ENCODE measurements at places on chromosomes 12 and 14.

DNA sequence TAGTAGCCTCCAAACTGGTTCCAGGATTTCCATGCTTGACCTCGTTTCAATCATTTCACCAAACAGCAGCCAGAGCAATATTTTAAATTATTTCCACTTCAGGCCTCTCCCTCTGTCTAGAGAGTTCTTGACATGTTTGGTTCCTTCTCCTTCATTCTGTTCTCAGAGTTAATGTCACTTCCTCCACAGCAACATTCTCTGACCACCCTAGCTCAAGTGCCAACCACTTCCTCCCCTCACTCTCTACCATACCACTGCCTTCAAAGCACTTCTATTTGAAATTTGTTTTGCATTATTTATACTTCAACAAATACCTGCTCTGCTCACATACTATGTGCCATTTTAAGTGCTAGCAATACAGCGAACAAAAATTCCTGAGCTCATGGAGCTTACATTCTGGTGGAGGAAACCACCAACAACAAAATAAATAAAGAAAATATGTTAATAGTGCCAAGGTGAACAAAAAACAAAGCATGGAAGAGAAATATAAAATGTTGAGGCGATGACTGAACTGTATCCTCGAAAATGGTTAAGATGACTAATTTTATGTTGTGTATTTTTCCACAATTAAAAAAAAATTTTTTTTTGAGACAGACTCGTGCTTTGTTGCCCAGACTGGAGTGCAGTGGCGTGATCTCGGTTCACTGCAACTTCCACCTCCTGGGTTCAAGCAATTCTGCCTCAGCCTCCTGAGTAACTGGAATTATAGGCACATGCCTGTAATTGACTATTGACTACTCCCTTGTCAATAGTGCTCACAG lies 17.3 kb downstream of the BAZ1A start:
- no peak for DNase-seq

- DNase-seq: no peak
These were observed 182.7 kb upstream of the EEA1 start for GRCh38 chr12:93111773-93112172.

DNA sequence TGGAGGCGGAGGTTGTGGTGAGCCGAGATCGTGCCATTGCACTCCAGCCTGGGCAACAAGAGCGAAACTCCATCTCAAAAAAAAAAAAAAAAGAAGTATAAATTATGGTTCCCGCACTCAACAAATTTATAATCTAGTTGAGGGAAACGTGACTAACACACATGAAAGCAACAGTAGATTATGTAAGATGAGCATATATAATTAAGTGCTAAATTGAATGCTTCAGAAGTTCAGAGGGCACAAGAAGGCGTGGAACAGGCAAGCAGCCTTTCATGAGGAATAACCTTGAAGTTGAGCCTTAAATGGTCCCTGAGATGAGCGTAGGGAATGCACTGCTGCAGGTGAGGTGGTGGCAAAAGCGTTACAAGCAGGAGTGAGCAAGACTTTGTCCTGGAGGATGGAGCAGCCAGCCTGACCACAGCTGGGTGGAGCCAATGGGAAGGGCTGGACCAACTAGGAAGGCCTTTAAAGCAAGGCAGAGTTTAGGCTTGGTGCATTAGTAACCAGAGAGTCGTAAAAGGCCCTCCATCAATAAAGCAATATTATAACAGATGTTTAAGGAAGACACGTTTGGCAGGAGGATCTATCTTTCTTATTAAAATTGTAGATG lies 30.6 kb upstream of the TUBA1A start:
- DNase-seq: peak; percentile 66

DNA sequence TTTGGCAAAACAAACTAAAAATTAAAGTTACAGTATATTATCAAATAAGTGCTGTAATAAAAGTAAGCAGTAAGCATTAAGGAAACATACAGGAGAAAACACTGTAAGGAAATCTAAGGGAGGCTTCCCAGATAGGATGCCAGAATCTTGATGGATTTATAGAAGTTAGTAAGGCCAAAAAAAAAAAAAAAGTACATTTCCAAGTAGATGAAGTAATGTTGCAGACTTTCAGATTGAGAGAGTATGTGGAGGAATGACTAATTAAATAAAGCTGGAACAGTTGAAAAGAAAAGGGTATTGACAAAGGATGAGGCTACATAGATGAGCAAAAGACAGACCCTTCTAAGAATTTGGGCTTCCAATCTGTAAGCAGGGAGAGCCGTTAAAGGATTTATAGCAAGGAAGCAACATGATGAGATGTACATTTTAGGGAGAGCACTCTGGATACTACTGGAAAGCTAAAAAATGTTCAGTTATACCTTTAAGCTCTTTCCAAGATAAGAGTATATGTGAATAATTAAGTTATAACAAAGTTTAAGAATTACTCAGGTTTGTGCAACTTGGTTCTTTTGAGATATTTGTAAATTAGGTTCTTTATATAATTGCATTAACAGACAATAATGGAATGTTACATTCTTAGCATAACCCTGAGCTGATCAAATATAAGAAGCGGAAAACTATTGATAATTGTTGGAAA lies 87.5 kb upstream of the MON2 start:
- no peak for DNase-seq

GRCh38 chr12:50398931-50399330 lies 1.8 kb upstream of the LARP4 start:
- no peak for DNase-seq

DNA sequence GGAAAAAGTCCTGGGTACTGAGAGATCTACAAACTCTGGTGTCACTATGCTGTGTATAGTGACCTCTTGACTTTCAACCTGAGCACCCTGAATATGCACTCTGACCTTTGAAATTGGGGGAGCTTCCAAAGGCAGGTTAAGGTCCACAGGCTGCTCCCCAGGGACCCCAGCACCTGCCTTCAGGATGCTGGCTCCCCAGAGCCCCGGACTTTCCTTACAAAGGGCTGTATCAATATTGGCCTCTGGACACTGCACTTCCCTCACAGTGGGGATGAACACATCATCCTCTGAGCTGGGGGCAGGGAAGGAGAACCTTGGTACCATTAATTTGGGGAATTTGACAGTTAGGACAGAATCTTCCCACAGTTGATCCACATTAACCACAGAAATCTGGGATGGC lies 14.3 kb downstream of the PLD4 start:
- no peak for DNase-seq

GRCh38 chr12:120266180-120266870 lies 795 bp upstream of the PXN start:
- no peak for DNase-seq

DNA sequence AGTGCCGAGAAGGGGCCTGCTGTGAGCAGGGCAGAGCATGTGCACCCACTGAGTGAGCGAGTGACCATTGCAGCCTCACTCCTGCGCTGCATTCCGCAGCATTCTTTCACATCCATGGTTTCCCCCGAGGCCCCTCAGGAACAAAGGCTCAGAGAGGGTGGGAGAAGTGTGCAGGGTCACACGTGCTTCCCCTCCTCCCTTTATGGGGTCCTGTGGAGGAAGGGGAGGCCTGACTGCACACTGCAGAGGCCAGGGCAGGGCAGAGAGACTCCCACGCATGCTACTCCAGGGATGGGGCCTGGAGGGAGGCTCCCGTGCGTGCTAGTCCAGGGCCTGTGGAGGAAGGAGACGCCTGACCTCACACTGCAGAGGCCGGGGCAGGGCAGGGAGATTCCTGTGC lies 63.2 kb downstream of the DIO3 start:
- DNase-seq: no peak

DNA sequence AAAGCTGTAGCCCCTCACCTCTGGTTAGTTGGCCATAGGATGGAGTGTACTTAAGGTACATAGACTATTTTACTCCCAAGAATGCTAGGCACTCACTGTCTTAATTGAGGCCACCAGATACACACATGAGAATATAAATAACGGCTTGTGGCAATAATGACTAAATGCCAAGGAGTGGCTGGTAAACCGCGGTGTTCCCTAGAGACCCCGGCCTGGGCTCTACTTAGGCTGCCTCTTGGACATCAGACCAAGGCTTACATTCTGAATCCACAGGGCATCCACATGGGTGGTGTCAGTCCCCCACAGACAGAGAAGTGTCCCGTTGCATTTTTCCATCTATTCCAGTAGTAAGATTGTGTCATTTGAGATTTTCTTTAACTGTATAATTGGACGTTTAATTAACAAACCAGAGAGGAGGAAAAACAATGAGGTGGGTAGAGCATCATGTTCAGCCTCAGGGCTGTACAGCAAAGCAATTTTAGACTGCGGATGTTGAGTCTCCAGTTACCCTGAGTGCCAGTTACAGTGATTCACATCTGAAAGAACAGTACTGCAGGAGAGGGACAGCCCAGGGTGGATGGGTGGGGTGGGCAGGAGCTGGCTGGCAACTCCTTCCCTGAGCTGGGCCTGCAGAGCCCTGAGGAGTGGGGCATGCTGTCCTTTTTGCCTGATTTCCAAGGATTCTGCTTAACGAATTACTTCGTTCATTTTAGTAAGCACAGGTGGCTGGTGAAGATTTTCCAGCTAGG lies 20.5 kb downstream of the CKB start:
- DNase-seq: no peak

DNA sequence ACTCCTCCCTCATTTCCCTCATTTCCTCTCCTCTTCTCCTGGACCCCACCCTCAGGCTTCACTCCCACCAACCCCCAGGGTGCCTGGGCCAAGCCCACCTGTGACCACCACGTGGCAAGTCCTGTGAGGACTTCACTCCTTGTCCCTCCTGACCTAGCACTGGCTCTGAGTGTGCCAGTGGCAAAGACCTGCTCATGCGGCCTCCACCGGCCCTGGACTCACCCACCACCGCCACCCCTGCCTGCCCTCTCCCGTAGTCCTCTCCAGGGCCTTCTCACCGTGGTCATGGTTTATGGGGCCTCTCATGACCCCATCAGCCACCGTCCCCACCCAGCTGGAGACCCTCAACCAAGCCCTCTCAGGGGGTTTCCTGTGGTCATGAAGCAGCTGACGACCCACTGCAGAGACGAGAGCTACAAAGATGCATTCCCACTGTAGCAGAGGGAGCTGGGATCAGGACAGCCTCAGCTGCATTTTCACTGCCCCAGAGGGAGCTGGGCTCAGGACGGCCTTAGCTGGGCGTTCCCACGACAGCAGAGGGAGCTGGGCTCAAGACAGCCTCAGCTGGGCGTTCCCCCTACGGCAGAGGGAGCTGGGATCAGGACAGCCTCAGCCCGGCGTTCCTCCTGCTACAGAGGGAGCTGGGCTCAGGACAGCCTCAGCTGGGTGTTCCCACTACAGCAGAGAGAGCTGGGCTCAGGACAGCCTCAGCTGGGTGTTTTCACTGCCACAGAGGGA lies 3.2 kb upstream of the C14orf180 start:
- DNase-seq: no peak

GRCh38 chr14:72716476-72716875 lies 177.4 kb downstream of the DPF3 start:
- no peak for DNase-seq

GRCh38 chr14:65002586-65003210 lies 16.0 kb downstream of the FNTB start:
- no peak for DNase-seq

- no peak for DNase-seq
These were observed 180.6 kb downstream of the AACS start for GRCh38 chr12:125245581-125246557.
